GM06990 (cell line): ENCODE measurements at places on chromosomes 4 and X.

DNA sequence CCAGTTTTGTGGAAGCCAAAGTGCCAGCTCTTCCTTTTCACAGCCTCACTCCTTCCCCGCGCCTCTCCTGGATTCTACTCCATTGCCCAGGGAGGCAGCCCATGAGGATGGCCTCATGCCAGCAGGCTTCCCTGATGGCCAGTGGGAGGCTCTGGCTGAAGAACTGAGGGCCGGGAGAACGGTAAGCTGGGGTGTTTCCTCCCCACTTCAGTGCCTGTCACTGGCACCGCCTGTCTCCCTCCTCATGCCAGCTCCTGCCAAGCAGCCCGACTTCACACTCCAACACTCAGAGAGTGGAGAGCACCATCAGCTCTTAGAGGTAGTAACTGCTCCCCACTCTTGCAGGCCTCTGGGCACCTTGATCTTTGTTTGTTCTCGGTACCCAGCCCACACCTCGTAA is 46.9 kb upstream of the STIM2 start:
- DNase-seq, result no peak

DNA sequence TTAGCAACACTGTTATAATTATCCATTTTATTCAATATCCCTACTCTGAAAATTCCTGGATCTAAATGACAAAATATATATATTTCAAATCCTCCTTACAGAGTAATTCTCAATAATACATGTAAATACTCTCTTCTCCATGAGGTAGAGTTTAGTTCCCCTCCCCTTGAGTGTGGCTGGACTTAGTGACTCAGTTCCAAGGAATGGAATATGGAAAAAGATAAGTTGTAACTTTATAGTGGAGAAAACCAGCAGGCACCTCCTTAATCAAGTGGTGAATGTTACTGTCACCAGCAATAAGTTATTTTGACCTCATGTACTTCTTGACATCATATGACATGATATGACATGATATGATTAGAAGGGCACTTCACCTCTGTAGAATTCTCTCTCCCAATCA is 302.0 kb downstream of the RAB28 start:
- no peak for DNase-seq

DNA sequence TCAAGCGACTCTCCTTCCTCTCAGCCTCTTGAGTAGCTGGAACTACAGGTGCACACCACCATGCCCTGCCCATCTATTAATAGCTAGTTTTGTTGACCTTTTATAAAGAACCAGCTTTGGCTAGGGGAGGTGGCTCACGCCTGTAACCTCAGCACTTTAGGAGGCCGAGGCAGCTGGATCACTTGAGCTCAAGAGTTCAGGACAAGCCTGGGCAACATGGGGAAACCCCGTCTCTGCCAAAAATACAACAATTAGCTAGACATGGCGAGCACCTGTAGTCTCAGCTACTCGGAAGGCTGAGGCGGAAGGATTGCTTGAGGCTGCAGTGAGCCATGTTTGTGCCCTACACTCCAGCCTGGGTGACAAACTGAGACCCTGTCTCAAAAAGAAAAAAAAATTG is 2.7 kb downstream of the TKTL1 start:
- DNase-seq, result peak; percentile 41

- DNase-seq, result no peak
Observed at GRCh38 chr4:173240696-173241095, 72.1 kb downstream of the GALNT7 start.

- no peak for DNase-seq
Observed at GRCh38 chrX:6821730-6822129, 286.8 kb upstream of the VCX3A start.

GRCh38 chrX:153878969-153879653 is 6.9 kb downstream of the L1CAM start:
- no peak for DNase-seq

GRCh38 chr4:141642711-141643110 is 6.3 kb downstream of the IL15 start:
- DNase-seq, result no peak

- no peak for DNase-seq
Observed at GRCh38 chrX:133493366-133493765, 78.1 kb upstream of the GPC4 start.

- no peak for DNase-seq
Observed at GRCh38 chr4:74042681-74043080, 4.2 kb upstream of the CXCL3 start.

DNA sequence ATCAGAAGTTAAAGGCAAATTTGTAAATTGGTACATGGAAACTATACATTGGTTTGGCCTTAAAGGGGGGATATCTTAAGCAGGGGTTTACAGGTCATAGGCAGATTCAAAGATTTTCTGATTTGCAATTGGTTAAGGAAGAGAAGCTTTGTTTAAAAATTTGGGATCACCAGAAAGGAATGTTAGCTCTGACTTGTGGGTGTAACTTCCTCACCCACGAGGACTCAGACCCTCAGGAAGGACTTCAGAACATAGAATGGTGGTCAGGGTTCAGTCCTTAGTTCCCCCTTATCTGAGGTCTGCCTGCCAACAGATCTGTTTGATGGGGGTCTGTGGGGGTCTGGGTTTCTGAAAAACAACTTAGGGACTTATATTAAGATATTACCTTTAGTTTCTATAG is 427.4 kb upstream of the DIPK2B start:
- no peak for DNase-seq

DNA sequence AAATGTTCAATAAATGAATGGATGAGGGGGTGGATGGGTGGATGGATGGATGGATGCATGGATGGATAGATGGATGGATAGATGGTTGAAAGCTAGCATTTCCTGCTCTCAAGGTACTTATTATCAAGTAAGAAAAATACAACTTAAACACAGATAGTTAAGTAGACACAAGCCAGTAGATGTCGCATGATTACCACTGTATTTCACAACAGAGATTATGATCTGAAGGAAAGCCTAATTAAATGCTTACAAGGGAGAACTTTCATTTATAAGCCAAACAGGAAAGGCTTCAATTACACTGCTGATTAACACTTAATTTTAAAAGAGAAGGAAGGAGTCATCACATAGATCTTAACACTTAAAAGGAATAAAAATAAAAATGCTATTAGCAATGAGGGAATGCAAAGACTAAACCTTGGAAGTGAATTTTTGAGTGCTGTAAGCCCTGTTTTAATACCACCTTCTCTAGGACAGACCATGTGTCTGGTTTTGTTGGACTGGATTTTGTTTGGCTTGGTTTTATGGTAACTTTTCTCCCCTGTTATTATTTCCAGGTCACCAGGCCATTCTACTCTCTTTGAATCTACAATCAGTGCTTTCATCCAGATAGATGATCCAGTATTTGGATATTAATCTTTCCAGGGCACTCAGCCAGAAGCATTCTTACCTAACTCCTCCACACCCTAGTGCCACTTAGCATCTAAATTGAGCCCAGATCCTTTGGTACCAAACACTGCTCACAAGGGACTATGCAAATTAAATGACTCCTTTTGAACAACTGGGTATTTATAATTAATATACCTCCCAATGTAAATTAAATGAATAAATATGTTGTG is 75.5 kb upstream of the SLC39A8 start:
- no peak for DNase-seq

GRCh38 chr4:74930162-74930561 is 2.8 kb upstream of the PARM1 start:
- peak; percentile 57 for DNase-seq

DNA sequence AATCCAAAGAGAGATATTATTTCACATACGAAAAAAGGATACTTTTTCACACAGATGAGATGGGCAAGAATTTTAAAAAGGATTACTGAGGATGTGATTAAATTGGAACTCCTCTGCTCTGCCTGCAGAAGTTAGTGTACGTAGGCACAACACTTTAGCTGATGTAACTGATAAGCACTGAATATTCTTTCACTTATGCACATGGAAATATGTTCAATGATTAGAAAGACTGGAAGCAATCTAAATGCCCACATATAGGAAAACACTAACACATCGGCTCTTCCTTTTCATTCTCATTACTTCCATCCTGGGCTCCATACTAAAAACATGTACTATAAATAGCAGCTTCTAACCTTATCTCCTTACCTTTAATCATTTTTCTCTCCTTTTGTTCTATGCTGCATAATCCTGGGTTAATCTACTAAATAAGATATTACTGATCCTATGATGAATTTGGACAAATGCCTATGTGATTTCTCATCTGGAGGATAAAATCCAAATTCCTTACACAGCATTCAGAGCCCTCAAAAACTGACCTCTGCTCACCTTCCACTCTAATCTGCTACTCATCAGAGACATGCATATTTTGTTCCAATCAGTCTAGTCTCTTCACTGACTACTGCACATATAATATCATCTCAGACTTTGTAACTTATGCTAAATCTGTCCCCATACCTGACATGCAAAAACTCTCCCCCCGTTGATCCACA is 197.8 kb downstream of the PDGFC start:
- no peak for DNase-seq

- DNase-seq, result no peak
Observed at GRCh38 chr4:153485860-153486259, 19.7 kb downstream of the TMEM131L start.

DNA sequence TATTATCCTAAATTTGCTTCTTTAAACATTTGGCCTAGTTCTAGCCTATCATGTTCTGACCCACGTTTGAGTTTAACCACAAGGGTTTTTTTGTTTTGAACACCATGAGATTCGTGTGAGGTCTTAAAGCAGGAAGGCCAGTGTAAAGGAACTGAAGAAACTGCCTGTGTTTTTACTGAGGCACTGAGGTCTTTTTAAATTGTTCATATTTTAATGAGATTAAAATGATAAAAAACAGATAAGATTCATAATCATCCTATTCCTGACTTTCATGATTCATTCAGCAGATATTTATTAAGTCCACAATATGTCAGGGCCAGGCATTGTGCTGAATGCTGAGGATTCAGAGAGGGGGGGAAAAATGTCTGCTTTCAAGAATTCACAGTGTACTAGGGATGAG is 3.2 kb downstream of the RPS6KA3 start:
- DNase-seq, result no peak

DNA sequence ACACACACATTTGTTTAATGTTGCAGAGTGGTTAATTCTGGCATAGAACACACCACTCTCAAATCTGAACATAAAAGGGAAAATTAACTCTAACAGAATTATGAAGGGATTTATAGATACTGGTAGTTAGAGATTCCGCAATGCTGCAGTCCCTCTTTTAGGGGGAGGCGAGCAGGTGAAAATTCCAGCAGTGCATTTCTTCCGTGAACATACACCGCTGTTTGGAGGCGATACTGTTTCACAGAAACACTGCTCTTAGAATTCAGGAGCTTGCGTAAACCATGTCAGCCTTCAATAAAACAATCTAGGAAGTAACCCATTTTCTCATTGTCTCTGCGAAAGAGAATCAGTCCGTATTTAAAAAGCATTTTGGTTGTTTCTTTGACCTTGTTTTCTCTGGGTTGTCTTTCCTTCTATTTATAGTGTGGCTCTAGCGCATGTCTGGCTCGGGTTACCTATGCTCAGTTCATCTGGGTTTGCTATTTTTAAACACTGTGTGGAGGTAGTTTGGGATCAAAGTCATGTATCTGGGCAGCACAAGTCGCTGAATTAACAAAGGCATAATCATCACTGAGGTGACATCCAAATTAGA is 90.4 kb downstream of the GPAT3 start:
- DNase-seq, result no peak

DNA sequence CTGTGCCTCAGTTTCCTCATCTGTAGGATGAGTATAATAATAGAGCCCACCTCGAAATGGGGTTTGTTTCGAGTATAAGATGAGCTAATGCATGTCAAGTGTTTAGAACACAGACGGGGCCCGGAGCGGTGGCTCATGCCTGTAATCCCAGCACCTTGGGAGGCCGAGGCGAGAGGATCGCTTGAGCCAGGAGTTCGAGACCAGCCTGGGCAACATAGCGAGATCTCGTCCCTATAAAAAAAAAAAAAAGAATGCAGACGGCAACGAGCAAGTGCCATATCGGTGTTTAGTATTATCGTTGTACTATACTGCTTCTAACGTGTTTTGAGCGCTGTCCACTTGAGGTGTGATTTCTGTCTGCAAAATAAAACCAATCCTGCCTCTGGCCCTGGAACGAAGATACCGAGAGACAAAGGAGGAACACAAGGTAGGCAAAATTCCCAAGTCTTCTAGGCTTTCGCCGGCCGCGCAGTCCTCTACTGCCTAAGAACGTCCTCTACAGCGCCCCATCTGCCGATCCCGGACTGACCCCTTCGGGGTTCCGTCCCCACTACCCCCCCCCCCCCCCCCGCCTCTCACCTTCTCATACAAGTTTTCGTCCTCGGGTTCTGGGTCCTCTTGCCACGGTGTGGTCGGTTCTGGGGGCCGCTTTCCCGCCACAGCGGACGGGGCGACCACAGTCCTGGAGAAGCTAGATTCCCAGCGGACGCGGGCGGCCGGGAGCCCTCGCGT is 442 bp downstream of the NDUFB11 start:
- no peak for DNase-seq

GRCh38 chr4:118727360-118727759 is 42.2 kb downstream of the METTL14 start:
- DNase-seq, result no peak

DNA sequence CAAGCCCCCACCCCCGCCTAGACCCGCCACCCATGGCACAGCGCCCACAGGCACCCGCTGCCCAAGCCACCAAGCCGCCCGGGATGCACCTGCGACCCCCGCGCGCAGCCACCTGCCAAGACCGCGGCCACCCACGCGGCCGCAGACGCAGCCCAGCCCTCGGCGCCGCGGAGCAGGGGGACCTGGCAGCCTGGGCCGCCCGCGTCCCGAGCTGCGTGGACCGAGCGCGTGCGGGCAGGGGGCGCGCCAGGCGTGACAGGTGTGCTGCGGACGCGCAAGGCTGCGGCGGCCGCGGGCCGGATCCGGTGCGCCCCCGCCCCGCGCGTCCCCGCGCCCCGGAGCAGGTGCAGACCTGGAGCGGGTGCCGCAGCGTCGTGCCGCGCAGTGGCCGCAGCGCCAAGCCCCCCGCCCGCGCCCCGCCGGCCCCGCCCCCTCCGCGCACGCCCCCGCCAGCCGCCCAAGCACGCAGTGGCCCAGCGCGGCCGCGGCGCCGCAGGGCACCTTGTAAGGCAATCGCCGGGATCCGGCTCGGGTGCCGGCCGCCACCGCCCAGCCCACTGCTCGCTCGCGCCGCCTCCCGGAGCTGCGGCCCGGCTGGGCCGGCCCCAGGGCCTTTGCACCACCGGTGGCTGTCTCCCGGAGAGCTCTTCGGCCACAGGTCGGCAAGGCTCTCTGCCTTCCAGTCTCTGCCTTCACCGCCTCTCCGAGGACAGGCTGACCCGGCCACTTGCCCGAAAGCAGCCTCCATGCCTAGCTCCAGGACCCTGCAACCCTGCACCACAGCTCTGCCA is at the start of gene PNCK:
Gene PNCK, minus strand, starts transcription at position 386 of the 791 bp plus-strand sequence. CDS start 737 bp downstream, outside the sequence.
- no peak for DNase-seq
